ENCODE measurements at places on chromosomes 11 and 22.

DNA sequence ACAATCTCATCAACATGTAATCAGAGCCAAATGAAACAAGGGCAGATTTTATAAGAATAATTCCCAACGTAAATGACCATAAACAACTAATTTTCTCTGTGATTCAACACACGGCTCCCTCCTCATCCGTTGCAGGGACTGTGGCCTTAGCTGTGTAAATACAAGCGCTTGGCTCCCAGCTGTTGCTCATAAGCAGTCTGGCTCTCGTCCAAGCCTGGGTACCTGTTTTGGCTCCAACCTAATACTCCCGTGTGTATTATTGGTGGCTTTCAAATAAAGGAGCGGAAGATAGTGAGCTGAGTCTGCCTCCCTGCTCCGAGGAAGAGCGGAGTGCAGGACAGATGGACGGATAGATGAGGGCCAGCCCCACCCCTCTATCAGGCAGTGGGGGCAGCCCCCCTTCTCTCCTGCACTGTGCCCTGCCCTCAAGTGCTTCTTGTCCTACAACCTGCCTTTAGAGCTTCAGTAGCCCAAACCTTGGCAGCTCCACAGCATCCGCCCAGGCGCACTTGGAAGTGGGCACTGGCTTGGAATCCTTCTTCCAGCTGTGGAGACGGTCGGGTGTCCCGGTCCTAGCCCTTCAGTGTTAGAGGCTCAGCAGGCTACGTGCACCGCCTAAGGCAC is 670.9 kb downstream of the BRD1 start:
- no peak for DNase-seq

GRCh38 chr22:32030518-32031247 is 12.4 kb upstream of the SLC5A1 start:
- DNase-seq: no peak

GRCh38 chr11:9820260-9820659 is 156.4 kb downstream of the SWAP70 start:
- no peak for DNase-seq

GRCh38 chr11:121082670-121083069 is 18.4 kb upstream of the TECTA start:
- no peak for DNase-seq

- no peak for DNase-seq
Measured at GRCh38 chr11:73670808-73671207, 24.4 kb downstream of the PLEKHB1 start.

DNA sequence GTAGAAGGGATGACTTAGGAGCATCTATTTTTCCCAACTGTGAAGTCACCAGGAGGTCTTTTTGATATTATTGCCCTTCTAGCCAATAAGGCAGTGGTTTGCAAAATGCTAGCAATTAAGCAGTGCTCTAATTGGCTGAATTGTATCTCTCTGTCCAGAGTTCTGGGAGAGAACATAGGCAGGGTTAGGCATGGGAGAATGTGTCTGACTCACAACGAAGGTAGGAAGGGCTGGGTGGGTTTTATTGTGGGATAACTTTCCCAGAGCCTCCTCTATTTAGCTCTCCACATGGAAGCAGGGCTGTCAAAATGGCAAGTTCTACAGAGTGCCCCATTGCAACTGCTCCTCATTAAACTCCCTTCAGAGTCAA is 415.9 kb upstream of the CADM1 start:
- DNase-seq: no peak

DNA sequence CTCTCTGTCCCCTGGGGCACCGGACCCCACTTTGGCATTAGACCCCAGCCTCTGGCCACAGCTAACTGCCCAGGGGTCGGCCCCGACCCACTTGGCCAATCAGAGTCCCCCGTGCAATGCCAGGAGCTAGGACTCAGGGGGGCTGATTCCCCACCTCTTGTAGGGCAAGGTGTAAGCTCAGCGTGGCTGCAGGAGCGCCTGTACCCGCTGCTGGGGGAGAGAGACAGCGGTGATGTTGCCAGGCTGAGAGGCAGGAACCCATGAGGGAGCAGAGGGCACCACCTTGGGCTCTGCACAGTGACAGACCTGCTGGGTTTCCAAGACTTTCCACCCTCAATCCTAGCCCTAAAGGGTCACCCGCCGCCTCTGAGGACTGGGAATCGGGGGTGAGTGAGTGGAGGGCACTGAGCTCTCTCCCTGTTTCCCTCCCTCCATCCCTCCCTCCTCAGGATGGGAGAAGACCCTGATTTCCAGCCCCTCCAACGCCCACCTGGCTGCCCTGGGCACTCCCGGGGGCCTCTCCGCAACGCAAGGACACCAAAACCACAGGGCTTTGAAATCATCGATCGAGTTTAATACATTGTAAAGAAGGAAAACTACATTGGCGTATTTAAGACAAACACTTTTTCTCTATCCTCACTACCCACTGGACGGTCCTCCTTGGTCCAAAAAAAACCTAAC is 128.4 kb downstream of the ARHGAP8 start:
- no peak for DNase-seq

DNA sequence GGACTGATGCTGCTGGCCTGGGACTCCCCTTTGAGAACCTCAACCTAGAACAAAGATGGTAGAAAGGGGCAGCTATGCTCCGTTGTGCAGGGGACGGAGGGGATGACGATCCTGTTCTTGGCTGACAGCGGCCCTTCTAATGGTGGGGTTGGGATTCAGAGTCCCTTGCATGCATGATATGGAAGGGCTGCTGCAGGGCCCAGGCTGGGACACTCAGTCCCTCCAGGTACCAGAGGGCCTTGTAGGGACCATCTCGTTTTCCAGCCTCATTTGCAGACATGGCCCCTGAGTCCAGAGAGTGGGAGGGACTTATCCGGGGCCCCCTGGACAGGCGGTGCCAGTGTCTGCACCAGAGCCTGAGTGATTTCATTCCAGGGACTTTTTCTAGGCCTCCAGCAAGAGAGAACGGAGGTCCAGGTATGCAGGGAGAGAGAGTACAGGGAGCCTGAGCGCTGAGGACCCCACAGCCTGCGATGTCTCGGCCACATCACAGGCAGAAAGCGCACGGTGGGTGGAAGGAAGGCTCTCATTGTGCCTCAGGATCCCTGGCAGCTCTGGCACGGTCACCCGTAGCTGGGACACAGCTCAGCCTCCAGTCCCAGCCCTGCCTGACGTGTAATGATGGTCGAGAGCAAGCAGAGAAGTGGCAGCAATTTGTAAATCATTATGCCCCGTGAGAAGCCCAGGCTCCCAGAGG is 860.8 kb downstream of the TBC1D22A start:
- no peak for DNase-seq

- no peak for DNase-seq
Measured at GRCh38 chr11:101354801-101355200, 225.2 kb upstream of the PGR start.

GRCh38 chr11:35937700-35938099 is 6.2 kb upstream of the LDLRAD3 start:
- no peak for DNase-seq

DNA sequence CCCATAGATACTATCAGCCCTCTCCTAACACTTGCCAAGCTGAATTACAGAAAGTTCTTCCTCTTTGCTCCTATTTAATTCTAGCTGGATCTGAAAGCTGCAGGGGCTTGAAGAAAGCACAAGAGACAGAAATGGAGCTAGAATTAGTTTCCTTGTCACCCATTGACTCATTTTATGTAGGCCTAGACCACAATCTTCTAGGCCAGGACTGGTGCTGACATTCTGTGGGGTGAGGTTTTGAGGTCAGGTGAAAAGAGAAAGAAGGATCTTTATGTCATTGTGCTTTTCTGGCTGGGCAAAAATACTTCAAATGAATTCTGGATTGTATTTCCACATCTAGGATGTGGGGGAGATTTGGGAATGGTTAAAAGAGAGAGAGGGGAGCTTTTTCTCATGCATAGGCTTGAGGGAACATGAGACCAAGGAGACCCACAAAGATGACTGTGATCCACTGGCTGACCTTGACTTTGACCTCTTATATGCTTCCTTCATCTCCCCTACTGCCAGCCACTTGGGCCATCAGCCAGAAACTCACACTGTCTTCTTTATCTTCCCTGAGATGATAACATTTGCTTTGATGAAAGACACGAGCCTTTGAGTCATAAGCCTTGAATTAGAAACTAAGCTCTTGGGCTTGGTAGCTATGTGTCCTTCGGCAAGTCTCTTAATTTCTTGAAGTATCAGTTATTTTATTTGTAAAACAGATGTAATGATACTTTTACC is 274.9 kb upstream of the CADM1 start:
- DNase-seq: no peak

- no peak for DNase-seq
Measured at GRCh38 chr11:86695373-86695772, 23.0 kb upstream of the ME3 start.

DNA sequence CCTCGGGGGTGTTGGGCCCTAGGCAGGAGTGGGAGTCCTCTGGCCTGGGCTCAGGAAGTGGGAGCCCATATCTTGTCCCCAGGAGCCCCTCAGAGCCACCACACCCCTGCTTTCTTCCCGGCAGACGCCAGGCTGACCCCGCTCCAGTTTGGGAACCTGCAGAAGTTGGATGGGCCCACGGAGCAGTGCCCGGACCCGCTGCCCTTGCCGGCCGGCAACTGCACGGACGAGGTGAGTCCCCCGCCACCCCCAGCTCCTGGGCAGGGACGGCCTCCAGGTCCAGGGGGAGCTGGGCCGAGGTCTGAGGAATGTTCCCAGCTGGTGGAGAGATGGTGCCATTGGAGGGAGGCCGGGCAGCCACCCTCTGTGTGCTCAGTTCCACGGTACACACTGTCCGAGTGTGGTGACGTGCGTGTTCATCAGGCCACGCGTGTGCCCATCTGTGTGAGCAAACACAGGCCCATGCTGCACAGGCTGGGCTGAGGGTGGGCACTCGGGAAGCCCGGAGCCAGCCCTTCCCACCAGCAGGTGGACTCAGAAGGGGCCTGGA is 4.8 kb downstream of the MUC5B start:
- no peak for DNase-seq

DNA sequence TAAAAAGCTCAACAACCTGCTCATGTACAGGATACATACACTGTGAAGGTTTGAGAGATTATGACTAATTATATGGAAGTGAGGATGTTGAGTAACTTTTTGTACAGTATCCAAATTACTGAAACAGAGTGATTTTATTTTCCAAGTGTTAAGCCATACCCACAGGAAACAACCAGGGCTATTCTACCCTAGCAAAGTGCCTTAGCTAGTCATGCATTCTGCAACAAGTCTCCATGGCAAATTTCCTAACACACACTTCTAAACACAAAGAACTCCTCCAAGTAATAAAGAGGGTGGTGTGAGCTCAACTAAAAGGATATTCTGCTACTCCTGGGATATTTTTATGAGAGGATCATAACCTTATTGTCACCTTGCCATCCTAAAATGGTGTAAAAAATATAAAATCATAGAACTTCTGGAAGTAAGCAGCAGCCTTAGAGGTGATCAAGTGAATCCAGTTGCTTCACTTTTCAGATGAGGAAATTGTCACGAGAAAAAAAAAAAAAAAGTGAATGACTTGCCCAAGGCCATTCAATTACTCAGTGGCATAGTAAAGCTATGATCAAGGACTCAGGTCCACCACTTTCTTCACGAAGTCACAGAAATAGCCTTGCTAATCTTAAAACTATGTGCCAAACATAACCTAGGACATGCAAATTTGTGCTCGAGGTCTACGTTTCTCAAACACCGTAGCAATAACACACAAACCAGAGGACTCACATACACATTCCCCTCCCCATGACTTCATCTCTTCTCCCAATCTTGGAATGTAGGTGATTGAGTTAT is 4.2 kb downstream of the LGR4 start:
- no peak for DNase-seq

DNA sequence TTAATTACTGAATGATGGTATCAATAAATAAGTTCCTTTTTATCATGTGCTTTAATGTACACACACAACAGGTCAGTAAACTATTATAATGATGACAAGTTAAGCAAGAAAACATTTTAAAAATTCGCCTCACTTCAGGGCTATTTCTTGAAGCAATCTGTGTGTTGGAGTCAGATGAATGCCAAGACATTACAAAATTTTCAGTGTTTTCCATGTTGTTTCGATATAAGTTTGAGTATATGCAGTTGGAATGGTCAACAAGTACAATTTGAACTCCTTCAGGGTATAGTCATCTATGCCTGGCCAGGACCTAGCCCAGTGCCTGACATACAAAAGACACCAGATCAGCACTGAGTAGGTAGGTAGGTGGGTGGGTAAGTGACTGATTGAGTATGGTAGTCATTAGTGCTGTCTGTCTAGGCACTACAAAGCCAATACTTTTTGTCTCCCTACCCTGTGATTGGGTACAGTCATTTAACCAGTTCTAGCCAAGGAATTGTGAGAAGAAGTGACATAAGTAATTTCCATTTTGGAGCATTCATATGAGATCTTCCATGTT is 7.5 kb downstream of the PRCP start:
- no peak for DNase-seq

DNA sequence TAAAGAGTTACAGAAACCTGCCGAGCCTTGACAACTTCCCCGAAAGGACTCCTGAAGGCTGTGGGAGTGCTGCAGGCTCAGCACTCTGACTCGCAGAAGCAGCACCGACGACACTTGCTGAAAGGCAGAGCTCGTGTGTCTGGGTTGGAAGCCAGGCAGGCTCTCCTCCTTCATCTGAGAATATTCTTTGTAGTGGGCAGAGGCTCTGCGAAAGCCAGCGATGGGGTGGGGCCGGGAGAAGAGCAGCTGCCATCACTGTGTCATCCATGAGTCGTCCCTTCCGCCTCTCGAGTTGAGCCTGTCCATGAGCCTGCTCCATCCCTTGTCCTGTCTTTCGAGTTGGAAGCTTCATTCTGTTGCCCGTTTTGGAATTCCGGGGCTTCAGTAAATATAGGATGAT is 11.9 kb downstream of the GLB1L2 start:
- DNase-seq: no peak

DNA sequence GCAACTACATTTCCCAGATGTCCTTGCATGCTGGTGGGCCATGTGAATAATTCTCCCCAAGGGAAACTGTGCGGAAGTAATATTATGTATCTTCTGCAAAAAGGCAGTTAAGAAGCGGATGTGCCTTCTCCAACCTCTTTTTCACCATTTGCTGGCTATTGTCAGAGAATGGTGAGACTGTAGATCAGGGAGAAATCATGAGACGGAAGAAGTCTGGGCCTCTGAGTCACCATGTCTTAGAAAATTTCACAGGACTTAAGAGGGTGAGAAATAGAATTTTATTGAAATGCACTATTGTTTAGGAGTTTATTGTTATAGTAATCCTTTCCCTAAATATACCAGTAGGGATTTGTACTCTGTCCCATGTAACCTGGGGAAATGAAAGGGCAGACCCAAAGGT is 298.7 kb upstream of the ZC3H12C start:
- DNase-seq: no peak

- DNase-seq: no peak
Measured at GRCh38 chr11:80843266-80843974, 1402.6 kb upstream of the TENM4 start.

GRCh38 chr22:44097263-44098020 is 73.3 kb downstream of the PARVB start:
- no peak for DNase-seq

- DNase-seq: no peak
Measured at GRCh38 chr22:35467681-35468434, 67.9 kb downstream of the MCM5 start.

GRCh38 chr11:42837994-42838393 is 473.8 kb upstream of the API5 start:
- no peak for DNase-seq

GRCh38 chr11:78787696-78788095 is 213.0 kb upstream of the NARS2 start:
- DNase-seq: no peak

- no peak for DNase-seq
Measured at GRCh38 chr11:3626250-3626960, 15.4 kb downstream of the ART5 start.
